ENCODE measurements at places on chromosomes 6 and 20. TPM values are rescaled to one million over a fixed set of nuclear protein-coding genes. Genes with fewer than 3 reads are reported as not detected.

ERVFRD-1 gene
- total RNA-seq, result not detected

TSPO2 gene
- not detected for total RNA-seq

WFDC10B gene
- total RNA-seq, result not detected

ASIP gene
- total RNA-seq, result not detected

CST7 gene
- total RNA-seq, result not detected

SIM1 gene
- not detected for total RNA-seq

B3GAT2 gene
- total RNA-seq, result under 0.01 TPM

PPP1R3G gene
- 3.3 TPM for total RNA-seq

CTCFL gene
- total RNA-seq, result not detected

ADAM33 gene
- total RNA-seq, result 136 TPM

ENPP4 gene
- 0.50 TPM for total RNA-seq

HACE1 gene
- 21.3 TPM for total RNA-seq

CST1 gene
- total RNA-seq, result 0.50 TPM
